Iris pigment epithelial cell (primary cell): ENCODE measurements at places on chromosomes 6 and 20.
A peak's percentile ranks its signal among the peaks of the same experiment; 100 is the strongest.

- DNase-seq = peak; percentile 55
These were observed 40.6 kb downstream of the NINL start for GRCh38 chr20:25544734-25545133.

GRCh38 chr20:64228751-64229506 lies 26.6 kb upstream of the PCMTD2 start:
- no peak for DNase-seq

- DNase-seq = no peak
These were observed 609 bp downstream of the L3MBTL1 start for GRCh38 chr20:43508106-43508505.

- DNase-seq = no peak
These were observed 175.9 kb upstream of the AFDN start for GRCh38 chr6:167650730-167651317.

DNA sequence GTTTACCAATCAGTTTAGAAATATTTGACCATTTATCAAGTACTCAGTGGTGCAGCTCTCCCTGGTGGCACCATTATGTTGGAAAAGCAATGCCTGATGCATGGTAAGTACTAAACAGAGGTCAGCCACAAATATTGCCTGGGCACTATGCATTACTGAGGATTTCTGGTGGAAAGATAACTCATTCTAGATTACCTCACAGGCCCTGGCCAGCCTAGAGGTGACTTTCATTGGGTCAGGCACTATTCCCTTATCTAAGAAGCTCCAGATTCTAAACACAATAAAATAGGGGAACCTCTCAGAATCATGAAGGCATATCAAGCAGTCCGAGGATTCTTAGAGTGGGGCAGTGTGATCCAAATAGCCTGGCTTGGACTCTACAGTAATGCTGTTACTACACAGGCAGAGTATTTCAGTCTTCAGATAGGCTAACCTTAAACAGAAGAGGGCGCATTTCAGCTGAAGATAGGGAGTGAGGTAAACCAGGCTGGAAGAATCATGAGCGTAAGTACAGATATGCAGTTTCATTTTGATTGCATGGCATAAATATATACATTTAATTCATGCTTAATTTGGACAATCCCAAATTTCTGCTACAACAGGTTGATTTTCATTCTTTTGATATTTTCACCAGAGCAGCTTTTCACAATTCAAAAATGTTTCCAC lies 12.1 kb downstream of the LGSN start:
- peak; percentile 43 for DNase-seq

GRCh38 chr6:129981598-129981997 lies 36.8 kb upstream of the L3MBTL3 start:
- peak; percentile 25 for DNase-seq

GRCh38 chr6:56682635-56683034 lies 39.9 kb upstream of the DST start:
- no peak for DNase-seq

- no peak for DNase-seq
These were observed 9.5 kb downstream of the LRFN2 start for GRCh38 chr6:40577672-40578071.

GRCh38 chr20:53778041-53778516 lies 184.4 kb upstream of the ZNF217 start:
- no peak for DNase-seq

DNA sequence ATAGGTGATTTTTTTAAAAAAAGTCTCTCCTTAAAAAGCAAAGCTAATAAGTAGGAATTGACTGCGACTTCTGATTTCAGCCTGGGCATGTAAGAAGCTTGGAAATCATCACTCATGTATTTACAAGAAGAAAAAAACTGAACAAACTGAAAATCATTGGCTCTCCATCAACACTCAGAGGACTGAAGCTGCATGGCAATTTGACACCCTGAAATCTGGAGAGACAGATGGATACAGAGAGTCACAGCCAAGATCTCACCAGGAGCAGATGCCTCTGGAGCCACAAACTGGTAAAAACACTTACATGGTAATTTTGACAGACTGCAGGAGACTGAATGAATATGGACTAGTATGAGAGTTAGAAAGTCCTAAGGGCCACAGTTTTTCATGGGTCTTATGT lies 191.2 kb upstream of the TCF21 start:
- peak; percentile 64 for DNase-seq

- no peak for DNase-seq
These were observed 119.8 kb downstream of the COL12A1 start for GRCh38 chr6:75085931-75086635.

- peak; percentile 13 for DNase-seq
These were observed 57.1 kb downstream of the POPDC3 start for GRCh38 chr6:105122717-105123116.

GRCh38 chr20:3209946-3210317 lies 634 bp downstream of the ITPA start:
- DNase-seq = peak; percentile 31

- no peak for DNase-seq
These were observed 495.6 kb upstream of the PTCHD4 start for GRCh38 chr6:48606618-48607017.

DNA sequence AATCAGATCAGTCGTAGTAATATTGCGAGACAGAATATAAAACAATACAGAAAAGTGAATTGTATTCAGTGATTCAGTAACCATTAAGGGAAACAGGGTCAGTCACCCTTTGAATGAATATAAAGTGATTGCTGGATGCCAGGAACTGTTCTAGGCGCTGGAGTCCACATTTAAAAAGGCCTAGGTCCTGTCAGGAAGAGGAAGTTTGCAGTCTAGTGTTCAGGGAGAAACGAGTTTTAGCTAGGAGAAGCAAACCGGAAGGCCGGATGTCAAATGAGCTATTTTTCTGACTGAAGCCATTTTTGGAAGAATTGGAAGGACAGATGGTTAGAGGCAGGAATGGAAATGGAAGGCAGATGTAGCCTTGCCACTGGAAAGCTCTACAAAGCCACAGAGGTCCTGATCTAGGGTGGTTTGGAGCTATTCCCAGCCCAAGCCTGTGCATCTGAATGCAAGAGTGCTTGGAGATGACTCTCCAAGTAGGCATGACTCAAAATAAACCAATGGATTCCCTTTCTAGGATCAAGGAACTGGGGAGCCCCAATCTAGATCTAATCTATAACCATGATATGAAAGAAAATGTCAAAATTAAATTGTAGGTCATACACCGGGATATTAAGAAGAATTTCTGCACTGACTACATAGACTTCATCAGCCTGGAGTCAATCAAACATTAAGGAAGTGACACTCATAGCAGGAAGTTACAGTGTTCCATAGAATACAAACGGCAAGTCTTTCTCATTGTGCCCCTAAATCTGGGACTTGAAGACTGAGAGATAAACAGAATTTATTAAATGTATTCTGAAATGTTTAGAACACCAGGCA lies 36.8 kb upstream of the CDKAL1 start:
- DNase-seq = peak; percentile 81

GRCh38 chr6:137490006-137490905 lies 3.9 kb downstream of the OLIG3 start:
- no peak for DNase-seq

- no peak for DNase-seq
These were observed 5.0 kb downstream of the RGS19 start for GRCh38 chr20:64074184-64074789.

DNA sequence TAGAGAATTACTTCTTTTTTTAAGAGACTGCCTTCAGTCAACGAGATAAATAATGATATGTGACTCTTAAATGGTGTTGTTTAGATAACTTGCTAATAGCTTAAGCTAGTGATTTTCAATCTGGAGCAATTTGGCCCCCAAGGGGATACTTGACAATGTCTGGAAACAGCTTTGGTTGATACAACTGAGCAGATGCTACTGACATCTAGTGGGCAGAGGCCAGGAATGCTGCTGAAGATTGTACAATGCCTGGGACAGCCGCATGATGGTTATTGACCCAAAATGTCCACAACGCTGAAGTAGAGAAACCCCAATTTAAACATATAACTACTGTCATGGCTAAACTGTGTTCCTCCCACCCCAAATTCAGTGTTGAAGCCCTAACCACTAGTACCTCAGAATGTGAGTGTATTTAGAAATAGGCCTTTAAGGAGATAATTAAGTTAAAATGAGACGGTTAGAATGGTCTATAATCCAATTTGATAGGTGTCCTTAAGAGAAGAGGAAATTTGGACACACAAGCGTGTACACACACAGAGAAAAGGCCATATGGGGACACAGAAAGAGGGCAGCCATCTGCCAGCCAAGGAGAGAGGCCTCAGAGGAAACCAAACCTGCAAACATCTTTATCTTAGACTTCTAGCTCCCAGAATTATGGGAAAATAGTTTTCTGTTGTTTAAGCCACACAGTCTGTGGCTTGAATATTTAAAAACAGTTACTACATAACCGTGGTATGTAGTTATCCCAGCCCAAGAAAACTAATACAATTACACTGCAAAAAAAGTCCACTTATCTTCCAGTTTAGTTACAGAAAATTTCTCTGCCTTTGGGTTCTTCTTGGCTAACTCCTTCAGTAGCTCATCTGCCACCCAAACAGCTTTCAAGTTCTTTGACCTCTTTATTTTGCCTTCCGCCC lies 22.2 kb downstream of the RWDD2A start:
- peak; percentile 77 for DNase-seq
